NCI-H1417 treated with DMSO at 0.1 percent for 48 hours (cell line): ENCODE measurements at places on chromosomes 11 and 22.

GRCh38 chr11:11141065-11141464, 212.0 kb downstream of the CSNK2A3 start:
- no peak for DNase-seq

DNA sequence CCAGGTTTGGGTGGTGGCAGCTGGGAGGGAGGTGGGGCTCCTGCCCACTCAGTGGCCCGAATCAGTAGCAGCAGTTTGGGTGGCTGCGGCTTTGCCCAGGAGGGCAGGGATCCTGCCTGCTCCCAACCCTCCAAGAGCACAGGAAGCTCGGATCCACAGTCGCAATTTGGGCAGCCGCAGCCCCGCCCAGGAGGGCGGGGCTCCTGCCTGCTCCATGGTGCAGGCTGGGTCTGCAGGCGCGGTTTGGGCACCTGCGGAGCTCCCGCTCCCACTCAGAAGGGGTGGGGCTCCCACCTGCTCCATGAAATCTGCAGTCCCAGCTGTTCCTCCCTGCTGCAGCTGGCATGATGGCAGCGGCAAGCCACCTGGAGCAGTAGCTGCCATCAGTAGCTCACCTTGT, 38.1 kb upstream of the CALCB start:
- DNase-seq: no peak

DNA sequence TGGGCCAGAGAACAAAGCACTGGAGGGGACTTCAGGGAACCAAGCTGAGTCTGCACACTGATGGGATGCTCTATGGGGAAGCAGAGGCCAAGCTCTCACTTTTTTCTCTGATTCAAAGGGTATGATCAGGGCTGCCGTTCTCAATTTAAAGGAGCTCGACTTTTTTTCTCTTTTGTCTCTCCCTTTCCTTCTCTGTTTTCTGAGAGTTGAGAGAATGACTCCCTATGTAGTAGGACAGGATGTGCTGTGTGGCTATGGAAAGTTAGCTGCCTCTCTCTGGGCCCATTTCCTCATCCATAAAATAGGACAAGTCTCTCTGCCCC, 7.9 kb downstream of the ADORA2A start:
- no peak for DNase-seq

DNA sequence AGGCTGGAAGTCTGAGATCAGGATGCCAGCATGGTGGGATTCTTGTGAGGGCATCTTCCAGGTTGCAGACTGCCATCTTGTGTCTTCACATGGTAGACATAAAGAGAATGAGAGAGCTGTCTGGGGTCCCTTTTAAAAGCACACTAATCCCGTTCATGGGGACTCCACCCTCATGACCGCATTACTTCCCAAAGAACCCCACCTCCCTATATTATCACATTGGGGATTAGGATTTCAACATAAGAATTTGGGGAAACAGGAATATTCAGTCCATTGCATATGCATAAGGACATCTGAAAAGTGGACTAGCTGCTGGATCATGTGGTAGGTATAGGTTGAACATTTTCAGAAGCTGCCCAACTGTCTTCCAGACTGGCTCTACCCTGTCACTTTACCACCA, 33.1 kb upstream of the ADORA2A start:
- no peak for DNase-seq

- DNase-seq: no peak
Measured at GRCh38 chr22:43928908-43929307, 5.3 kb downstream of the PNPLA3 start.

GRCh38 chr22:28419919-28420318, 259.7 kb downstream of the TTC28 start:
- no peak for DNase-seq

DNA sequence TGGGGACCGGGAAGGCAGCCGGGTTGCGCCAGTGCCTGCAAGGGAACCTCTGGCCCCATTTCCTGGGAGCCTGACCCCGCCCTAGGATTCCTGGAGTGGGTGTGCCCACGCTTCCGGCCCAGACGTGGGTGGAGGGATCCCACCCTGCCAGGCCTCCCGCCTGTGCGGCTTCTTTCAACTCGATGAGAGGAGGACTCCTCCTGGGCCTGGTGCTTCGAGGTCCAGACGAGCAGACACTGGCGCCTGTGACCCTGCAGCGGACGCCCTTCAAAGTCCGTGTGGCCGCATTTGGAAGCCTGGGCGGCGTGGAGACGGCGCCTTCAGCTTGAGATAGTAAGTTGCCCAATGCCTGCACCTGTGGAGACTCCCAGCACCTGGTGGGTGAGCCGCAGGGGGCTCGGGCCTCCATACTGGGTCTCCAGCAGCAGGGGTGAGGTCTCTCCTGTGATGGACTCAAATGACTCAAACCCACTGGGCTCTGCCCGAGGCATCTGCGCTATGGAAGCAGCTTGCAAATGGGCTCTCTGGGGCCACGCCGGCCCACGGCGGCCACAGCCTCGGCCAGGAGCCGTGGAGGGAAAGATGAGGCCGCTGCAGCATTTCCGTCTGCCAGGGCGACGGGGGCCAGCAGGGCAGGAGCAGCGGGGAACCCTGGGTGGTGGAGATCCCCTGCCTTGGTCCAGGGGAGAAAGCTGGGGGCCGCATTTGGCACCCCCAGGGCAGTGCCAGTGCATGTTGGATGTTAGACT, 64.3 kb upstream of the PPARA start:
- DNase-seq: no peak

- DNase-seq: no peak
Measured at GRCh38 chr11:9142732-9143131, 51.3 kb upstream of the SCUBE2 start.

DNA sequence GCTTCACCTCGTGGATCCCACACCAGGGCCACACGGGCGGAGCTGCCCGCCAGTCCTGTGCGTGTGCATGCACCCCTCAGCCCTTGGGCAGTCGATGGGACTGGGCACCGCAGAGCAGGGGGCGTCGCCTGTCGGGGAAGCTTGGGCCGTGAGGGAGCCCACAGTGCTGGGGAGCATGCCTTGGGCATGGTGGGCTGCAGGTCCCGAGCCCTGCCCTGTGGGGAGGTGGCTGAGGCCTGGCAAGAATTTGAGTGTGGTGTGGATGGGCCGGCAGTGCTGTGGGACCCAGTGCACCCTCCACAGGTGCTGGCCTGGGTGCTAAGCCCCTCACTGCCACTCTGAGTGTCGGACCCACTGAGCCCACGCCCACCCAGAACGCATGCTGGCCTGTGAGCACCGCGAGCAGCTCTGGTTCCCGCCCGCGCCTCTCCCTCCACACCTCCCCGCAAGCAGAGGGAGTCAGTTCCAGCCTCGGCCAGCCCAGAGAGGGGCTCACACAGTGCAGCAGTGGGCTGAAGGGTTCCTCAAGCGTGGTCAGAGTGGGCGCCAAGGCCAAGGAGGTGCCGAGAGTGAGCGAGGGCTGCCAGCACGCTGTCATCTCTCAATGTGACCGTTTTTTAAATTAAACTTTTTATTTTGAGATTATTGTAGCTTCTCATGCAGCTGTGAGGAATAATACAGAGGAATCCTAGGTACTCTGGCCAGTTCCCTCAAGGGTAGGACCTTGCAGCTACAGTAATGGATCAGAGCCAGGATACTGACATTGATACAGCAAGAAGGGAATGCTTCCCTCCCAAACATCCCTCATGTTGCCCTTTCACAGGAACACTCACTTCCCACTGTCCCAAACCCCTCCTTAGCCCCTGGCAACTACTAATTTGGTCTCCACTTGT, 127.7 kb downstream of the CRYBB2 start:
- DNase-seq: no peak

GRCh38 chr22:30143265-30143664, 63.0 kb downstream of the HORMAD2 start:
- DNase-seq: no peak

- DNase-seq: no peak
Measured at GRCh38 chr22:20922141-20922751, 5.0 kb downstream of the CRKL start.

DNA sequence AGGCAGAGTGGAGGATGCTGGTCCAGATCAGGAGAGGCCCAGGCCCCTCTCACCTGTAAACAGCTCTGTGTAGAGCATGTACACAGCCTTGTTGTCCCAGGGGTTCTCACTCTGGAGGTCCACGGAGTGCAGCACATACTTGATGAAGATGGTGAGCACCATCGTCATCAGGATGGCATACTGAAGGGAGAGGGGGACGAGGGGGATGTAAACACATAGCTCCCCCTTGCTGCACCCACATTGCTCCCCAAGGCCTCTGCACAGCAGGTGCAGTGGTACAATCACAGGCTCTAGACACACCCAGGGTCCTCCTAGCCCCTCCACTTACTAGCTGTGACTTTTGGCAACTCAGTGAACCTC, 2.9 kb downstream of the SYVN1 start:
- DNase-seq: no peak

- no peak for DNase-seq
Measured at GRCh38 chr11:102974552-102975280, 19.2 kb upstream of the MMP13 start.

DNA sequence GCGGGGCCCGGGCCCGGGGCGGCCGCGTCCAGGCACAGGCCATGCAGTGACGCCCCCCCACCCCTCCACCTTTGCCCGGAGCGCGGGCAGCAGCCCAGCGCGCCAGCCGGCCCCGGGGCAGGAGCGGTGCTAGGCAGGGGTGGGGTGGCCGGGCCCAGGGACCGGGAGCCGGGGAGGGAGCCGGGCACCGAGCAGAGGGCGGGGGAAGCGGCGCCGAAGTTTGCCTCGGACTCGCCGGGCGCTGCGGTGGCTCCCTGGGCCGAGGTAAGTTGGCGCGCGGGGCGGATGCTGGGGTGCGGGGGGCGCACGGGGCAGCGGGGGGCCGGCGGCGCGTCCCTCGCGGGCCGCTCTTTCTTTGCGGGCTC, 332 bp downstream of the TEAD1 start:
- DNase-seq: no peak

DNA sequence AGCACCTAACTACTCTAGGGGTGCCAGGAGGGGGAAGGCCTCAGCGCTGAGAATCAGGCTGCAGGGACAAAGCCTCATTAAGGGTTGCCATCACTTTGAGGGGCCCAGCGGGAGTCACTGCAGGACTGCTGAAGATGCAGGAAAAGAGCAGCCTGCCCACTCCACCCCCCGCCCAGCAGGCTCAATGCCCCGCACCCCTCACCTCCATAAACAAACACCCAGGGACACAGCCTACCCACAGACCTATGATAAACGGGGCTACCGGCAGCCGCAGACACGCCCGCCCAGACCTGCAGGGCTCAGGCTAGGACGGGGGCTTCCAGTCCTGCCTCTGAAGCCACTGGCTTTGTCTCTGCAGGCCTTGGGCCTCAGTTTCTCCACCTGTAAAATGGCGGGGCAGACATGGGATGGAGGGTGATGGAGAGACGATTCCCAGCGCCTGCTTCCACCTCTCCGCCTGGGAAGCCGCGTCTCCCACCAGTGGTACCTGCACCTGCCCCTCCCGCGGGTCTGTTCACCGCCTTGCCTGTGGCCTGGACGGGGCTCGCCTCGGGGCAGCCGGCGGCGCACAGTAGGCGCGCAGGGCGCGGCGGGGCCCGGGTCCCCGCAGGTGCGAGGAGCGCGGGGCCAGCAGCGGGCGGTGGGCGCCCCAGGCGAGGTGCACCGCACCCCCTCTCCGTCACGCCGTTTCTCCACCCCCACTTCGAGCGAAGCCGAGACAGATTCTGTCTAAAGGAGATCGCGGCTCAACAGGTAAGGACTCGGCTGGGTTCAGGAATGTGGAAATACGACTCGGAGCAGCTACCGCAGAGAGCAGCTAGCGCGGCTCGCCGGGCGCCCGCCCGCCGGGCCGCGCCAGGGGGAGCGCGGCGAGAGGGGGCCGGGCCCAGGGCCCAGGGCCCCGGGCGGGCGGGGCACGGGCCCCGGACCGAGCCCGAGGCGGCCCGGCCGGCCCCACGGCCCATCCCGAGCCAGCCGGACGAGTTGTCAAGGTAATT, 1.5 kb downstream of the WNT7B start:
- no peak for DNase-seq

- DNase-seq: no peak
Measured at GRCh38 chr11:46912526-46913150, 5.7 kb downstream of the LRP4 start.

- DNase-seq: no peak
Measured at GRCh38 chr22:46045459-46046298, 68.7 kb upstream of the WNT7B start.

DNA sequence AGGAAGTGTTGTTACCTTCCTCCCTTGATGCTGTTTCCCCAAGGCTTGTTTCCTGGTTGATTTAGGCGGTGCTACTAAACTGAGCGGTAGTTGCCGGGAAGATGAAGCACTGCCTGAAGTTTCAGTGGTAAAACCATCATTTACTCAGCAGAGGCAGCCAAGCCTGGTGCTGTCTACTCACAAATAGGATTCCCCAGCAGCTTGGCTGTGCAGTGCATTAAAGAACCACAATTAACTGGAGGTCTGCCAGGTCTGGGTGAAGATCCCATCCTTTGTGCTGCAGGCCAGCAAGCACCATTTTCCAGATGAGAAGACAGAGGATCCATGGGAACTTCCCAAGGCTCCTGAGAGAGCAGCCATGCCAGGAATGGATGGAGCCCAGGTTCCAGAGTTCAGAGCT, 231.9 kb upstream of the E2F8 start:
- no peak for DNase-seq

- DNase-seq: no peak
Measured at GRCh38 chr22:48371391-48371790, 1456.3 kb downstream of the BRD1 start.

- no peak for DNase-seq
Measured at GRCh38 chr11:129234978-129235377, 42.9 kb upstream of the ARHGAP32 start.

GRCh38 chr11:93743291-93743690, 1.8 kb downstream of the C11orf54 start:
- DNase-seq: no peak

- no peak for DNase-seq
Measured at GRCh38 chr11:115060840-115061239, 382.5 kb downstream of the NXPE2 start.

DNA sequence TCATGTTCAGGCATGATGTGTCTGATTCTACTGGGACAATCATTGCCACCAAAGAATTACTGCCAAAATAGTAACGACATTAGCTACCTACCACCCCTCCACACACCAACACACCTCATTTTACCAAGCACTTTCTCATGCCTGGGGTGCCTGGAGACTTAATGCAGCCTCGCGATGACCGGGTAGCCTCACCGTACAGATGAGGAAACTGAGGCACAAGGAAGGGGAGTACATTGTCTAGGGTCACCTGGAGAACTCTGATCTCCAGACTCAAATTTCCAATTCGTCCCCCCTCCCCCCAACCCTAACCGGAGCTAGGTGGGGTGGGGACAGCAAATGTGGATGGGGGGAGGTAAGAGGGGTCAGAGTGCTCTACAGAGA, 2.7 kb upstream of the RTN4RL2 start:
- no peak for DNase-seq

DNA sequence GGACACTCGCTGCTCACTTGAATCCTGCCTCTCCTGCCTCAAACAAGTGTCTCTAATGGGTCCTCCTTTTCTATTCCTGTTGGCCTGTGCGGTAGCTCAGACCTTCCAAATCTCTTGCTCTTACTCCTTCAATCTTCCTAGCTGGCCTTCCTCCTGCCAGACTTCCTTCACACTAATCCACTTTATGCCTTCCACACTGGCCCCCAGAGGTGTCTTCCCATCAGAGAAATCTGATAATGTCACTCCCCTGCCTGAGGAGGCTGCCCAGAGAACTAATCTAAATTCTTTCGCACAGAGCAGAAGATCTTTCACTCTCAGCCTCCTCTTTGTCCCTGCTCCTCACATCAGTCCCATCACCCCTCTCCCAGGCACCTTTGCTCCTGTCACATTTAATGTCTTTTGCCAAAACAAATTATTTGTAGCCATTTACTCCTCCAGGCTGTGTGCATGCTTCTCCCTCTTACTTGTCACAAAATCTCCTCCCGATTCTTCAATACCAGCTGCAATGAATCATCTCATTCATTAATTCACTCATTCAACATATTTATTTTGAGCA, 175.7 kb downstream of the MAML2 start:
- DNase-seq: no peak
